Activated CD8-positive, alpha-beta memory T cell treated with anti-CD3 and anti-CD28 coated beads for 1 hour (primary cell): ENCODE measurements at places on chromosomes 5 and 9.

DNA sequence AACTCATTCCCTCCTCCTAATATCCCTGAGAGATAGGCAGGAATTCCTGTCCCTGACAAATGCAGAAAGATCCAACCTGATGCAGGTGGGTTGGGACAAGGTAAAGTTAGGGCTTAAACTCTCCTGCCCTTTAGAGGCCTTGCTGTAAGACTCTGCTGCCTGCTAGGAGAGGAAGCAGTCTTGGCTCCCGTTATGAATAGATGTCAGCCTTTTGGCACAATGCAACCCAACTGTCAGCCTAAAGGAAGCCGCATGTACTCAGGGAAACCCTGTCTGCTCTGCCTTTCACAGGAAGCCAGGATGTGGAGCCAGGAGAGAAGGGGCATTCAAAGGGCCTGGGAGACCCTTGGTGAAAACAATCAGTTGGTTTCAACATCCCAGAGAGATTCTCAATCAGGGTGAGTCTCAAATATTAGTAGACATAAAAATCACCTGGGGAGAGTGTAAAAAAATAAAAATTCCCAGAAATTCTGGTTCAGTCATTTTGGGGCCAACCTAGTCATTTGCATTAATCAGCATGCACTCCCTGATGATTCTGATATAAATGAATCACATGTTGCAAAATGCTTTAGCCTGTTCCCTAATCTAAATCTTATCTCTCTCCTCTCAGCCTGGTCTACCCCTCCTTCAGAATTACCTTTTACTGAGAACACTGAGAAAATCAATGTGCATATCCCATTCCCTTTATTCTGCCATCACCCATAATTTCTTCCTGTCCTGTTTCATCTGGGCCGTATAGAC is 136.2 kb upstream of the TRIM32 start:
- DNase-seq = no peak

- DNase-seq = no peak
Measured at GRCh38 chr5:175037820-175038219, 313.4 kb downstream of the MSX2 start.

- no peak for DNase-seq
Measured at GRCh38 chr9:2623288-2624050, 1.9 kb downstream of the VLDLR start.

- DNase-seq = peak; percentile 17
Measured at GRCh38 chr5:134436523-134437339, 25.1 kb upstream of the CDKN2AIPNL start.

DNA sequence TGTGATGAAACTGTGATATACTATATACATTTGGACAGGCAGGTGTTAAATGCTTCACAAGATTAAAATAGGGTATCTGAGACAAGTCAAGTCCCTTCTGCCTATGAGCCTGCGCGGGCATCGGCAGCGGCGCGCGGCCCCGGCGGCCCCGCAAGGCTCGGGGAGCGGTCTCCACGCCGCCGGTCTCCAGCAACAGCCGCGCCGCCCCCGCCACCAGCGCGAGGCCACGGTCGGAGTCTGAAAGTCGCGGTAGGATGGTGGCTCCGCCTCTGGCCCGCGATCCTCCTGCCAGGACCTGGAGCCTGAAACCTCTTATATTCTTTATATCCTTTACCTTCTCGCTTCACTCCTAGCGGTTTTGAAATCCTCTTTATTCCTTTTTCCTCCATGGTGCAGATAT is 99.4 kb downstream of the INSL6 start:
- no peak for DNase-seq

DNA sequence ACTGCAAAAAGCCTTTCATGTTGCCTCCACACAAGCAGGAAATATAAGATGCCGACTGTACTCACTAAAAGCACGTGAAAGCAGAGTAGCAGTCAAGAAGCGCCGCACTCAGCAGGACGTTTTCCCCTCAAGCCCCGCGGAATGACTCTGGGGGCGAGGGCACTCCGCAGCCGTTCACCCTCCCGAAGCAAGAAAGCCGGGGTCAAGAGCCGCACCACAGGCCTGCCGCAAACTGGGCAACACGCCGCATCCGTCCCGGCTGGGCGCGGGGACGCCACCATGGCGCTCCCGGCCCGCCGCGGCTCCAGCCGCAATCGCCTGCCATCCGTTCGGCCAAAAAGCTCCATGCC is 364 bp downstream of the RPS6 start:
- DNase-seq = peak; percentile 26
